ENCODE measurements at places on chromosomes 5 and 9.

DNA sequence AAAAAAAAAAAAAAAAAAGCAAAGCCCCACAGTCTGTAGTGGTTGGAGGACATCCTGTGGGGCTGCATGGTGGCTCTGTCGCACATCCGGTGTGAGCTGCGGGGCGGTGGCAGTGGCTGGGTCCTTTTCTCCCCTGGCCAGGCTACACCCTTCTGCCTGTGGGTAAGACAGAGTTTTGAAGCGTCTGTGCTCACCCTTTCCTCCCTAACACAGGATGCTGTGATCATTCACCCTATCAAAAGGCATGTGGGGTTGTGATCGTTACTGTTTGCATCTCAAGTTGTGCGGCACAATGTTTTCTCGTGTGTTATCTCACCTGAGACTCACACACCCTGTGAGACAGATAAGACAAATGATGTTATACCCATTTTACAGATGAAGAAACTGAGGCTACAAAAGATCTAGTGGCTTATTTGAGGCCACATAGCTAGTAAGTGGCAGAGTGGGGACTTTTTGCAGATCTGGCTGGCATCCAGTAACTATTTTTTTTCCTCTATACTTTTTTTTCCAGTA is 17.5 kb downstream of the IRF1 start:
- DNase-seq, result no peak

- DNase-seq, result no peak
Measured at GRCh38 chr5:148791334-148791667, 35.1 kb upstream of the ADRB2 start.

- DNase-seq, result peak; percentile 5
Measured at GRCh38 chr5:141412854-141413539, at the start of gene PCDHGA10. Gene PCDHGA10, plus strand, starts transcription at chr5:141412987. Its CDS starts 189 bp downstream, at chr5:141413176.

DNA sequence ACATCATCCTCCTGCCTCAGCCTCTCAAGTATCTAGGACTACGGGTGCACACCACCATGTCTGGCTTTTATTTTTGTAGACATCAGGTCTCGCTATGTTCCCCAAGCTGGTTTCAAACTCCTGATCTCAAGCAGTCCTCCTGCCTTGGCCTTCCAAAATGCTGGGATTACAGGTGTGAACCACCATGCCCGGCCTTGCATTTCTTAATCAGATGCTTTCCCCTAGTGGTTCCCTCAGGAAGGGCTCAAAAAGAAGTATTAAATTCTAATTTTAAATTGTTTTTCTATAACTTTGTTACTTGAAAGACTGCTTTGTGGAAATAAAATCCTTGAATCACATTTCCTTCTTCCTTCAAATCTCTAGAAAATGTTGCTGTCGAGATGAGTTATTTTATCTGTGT is 79.5 kb upstream of the ROR2 start:
- no peak for DNase-seq

- DNase-seq, result no peak
Measured at GRCh38 chr5:36792560-36793180, 83.9 kb upstream of the NIPBL start.

GRCh38 chr5:145678255-145678654 is 156.9 kb downstream of the PRELID2 start:
- no peak for DNase-seq

DNA sequence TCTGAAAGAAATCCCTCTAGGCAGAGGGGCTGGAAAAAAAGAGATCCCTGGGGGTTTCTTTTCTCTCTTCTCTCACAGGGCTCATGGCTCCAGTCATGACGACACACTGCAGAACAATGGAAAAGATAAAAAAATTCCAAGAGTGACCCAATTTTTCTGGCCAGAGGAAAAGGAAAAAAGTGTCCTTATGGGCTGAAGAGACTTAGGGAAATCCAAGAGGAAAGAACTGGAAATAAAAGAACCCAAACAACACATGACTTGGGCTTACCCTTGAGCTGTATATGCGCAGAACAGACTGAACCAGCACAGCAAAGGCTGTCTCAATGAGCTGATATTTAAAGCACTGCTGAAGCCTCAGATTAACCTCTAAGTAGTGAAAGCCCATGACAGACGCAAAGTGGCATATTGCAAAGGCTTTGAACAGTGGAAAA is 102.4 kb downstream of the SMIM23 start:
- no peak for DNase-seq

DNA sequence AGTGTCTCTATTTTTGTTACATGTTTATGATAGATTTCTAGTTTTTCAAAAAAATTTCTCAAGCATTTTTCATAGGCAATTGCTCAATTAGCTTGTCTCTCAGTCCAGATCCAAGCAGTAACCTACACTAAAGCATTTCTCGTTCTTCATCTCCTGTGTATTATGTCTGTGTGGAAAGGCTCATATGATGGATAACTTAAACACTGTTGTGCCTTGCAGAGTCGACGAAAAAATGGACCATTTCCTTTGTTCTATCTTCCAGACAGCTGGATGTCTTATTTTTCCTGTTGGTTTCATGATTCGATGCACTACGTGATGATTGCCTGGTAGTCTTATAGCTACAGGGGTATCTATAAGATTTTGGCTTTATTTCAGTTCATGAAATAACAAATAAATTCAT is 347.8 kb downstream of the TRPM3 start:
- no peak for DNase-seq

DNA sequence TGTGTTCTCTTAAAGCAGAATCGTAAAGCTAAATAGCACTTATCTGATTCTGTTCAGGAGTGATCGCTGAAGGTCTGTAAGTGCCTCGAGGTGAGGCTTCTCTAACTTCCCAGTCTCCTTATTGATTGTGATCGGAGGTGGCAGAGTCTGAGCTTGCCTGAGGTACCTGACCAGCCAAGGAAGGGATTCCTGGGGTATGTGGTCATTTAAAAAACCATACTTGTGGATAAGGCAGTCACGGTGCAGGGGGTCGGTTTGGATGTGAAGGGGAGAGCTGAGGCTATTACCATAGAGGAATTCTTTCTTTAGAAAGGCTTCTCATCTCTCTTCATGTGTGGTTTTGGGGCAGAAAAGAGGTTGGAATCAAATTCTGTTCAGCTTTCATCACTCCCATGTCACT is 193.7 kb downstream of the TLE4 start:
- DNase-seq, result no peak

- DNase-seq, result no peak
Measured at GRCh38 chr5:179272326-179273072, 72.8 kb downstream of the ADAMTS2 start.

DNA sequence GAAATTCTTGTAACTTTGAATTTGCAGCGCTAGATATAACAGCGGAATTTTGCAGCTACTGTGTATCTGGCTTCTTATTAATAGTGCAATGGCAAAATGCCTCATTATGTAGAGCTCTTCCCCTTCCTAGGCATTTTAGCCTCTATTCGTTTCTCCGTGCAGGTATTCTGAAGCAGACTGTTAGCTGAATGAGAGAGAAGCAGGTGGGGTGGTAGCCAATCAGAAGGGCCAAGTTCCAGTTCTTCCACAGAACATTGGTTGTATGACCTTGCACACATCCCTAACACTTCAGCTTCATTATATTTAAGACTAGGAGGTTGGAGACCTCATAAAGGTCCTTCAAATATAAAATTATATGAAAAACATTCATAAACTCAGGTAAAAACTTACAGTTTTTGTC is 1.2 kb upstream of the VPS13A start:
- no peak for DNase-seq

- DNase-seq, result no peak
Measured at GRCh38 chr5:99911971-99912370, 623.2 kb upstream of the FAM174A start.

GRCh38 chr5:2901096-2901495 is 149.6 kb upstream of the IRX2 start:
- no peak for DNase-seq

GRCh38 chr5:87242242-87242641 is 25.4 kb upstream of the RASA1 start:
- DNase-seq, result no peak

DNA sequence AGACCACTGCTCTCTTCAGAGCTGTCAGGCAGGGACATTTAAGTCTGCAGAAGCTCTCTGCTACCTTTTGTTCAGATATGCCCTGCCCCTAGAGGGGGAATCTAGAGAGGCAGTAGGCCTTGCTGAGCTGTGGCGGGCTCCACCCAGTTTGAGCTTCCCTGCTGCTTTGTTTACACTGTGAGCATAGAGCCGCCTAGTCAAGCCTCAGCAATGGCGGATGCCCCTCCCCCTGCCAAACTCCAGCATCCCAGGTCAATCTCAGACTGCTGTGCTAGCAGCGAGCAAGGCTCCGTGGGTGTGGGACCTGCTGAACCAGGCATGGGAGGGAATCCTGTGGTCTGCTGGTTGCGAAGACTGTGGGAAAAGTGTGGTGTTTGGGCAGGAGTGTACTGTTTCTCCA is 59.9 kb downstream of the CAVIN4 start:
- DNase-seq, result no peak

GRCh38 chr9:131590907-131591844 is 45.9 kb downstream of the PRRT1B start:
- DNase-seq, result peak; percentile 59

DNA sequence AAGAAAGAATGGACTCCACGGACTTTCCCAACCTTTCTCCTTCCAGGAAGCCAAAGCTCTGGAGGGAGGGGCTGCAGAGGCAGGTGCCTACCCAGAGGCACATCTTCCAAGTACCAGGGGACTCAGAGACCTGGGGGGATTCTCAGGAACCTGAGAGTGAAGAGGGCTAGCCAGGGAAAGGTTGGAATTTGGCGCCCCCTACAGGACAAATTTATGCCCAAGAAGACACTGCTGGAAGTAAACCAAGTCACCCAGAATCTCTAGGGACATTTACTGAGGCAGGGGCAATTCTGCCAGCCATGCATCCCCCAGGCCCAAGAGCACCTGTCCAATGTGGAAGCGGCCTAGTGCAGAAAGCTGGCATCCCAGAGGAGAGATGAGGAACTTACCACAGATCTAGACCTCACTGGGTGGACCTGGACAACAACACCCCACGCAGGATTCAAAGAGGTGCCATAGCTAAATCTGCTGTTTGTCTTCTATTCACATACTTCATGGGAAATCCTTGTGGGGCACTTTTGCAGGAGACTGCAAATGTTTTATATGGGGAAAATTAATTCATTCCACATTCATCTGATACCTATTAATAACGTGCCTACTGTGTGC is 25.9 kb upstream of the IDNK start:
- peak; percentile 44 for DNase-seq

DNA sequence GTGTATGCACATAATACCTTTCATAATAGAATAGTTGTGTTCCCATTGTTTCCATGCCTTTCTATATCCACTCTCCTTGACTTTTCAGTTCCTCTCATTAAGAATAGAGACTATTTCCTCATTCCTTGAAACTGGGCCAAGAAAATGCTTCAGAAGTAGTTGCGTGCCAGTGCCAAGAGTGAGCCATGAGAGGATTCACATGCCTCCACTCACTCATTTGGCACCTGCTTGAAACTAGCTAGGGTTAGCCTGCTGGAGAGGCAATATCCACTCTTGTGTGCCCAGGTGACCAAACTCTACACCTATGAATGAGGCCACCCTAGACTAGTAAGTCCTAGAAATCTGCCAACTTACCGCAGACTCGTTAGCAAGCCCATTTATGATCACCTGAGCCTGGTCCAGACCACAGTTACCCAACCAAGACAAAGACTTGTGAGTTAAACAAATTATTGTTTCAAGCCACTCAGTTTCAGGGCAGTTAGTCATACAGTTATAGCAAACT is 276.3 kb downstream of the EPB41L4A start:
- DNase-seq, result no peak

- no peak for DNase-seq
Measured at GRCh38 chr9:89464300-89464901, 33.5 kb downstream of the SEMA4D start.

- DNase-seq, result no peak
Measured at GRCh38 chr9:36276781-36277181, 18.5 kb upstream of the GNE start.

- DNase-seq, result peak; percentile 31
Measured at GRCh38 chr9:93133681-93134014, 403 bp downstream of the NINJ1 start.

All from KG1 (cell line).